Effector CD8-positive, alpha-beta T cell (primary cell): ENCODE measurements at places on chromosomes 3 and 15.

DNA sequence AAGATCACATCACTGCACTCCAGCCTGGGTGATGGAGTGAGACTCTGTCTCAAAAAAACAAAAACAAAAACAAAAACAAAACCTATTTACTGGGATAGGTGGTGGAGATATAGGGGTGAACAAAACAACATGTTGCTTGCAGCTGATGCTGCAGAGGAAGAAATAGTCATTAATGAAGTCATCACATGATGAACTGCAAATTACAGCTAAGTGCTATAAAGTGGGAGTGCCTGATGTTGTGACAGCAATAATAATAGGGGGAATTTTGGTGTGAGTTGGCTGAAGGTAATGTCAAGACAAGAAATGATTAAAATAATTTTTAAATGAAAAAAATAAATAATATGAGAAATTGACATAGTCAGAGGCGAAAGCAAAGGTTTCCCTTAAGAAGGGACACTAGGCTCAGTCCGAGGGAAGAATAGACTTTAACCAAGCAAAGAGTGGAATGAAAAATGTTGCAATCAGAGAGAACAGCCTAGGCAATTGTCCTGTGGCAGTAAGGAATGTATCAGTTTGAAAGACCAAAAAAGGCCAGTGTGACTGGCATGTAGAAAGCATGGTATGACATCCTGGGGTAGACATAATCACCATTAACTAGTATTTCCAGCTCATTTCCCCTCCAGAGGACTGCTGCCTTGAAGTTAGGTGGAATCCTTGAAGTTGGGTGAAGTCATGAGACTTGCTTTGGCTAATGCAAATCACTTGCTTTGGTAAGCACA is 14.7 kb upstream of the PIK3CB start:
- no peak for DNase-seq

GRCh38 chr3:141368062-141368924 is at the start of gene ZBTB38:
Gene ZBTB38, plus strand, starts transcription at chr3:141368504. Its CDS starts 73,885 bp downstream, at chr3:141442389.
- DNase-seq, result no peak

DNA sequence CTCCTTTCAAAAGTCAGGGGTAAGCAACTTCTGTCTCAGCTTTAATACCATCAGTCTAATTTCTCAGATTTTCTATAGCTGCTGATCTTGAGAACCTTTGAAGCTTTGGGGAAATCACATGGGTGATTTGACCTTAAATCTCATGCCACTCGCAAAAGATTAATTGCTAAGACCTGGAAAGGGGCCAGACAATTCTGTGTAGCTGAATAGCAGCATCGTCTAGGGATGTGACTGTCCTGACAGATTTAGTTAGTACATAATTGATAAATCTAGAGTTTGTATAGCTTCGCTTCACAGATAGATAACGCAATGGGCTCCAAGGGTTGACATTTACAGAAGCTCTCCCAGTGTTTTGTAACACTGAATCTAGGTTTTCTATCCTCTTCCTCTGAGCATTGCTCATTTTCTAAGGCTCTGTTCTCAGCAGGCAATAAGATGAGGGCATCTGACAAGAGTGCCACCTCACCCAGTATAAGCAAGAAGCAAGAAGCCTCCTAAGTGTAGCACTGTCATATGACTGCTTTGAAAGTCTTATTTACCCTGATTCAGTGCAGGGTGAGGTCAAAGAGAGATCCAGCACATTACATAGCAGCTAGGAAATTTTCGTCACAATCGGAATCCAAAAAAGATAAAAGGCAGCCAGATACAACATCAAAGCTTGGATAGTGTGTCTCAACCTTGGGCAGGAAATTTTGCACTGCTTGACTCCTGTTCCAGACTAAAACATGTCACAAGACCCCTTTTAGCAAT is 47.7 kb upstream of the DUT start:
- no peak for DNase-seq

GRCh38 chr15:58716027-58716426 is 33.5 kb downstream of the ADAM10 start:
- DNase-seq, result no peak

- no peak for DNase-seq
Observed at GRCh38 chr3:127408684-127409420, 121.0 kb upstream of the PRR20G start.

DNA sequence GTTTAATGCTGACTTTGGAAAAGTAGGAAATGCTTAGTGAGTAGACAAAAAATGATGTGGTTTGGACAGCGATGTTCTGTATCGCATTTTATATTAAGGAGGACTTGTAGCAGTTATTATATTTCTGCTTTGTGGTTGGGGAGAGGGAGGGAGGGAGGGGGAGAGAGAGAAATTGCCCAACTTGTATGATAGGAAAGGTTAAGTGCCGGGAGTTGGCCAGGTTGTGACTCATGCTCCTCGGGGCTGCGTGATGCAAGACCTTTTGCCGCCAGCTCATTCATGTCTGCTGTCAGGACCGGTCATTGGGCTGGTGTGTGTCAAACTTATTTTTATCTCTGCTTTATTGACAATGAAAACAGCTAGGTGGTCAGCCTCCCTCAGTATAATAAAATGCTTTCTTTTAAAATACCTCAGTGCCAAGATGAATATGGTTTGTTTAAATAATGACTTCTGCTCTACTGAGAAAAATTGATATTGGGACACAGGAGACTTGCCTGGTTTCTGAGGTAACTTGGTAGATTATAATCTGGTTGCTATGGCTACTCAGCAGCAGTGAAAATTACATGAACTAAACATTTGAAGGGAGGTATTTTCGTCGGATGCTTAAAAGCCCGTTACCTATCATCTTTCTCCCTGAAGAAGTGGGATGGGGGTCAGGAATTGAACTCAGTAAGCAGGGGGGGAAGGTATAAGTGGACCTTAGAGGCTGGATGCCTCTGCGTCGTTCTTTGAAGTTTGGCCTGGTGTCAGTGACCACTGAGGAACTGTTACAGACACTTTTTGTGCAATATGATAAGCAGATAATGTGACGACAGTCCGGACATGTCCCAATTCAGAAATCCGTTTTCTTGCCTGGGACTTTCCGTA is 90.7 kb downstream of the FNDC3B start:
- no peak for DNase-seq

GRCh38 chr15:85545752-85546151 is 165.3 kb downstream of the AKAP13 start:
- no peak for DNase-seq

DNA sequence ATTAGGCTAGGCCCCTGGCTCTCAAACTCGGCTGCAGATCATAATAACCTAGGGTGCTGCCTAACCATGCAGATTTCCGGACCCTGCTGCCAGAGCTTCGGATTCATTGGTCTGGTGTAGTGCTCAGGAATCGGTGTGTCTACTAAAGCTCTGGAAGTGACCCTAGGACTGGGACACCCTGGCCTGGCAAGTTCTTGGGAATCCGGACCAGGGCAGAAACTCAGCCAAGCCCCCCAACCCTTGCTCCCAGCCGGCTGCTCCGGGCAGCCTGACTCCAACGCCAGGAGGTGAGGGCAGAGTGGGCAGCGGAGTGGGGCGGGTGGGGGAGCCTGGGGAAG is 23.0 kb downstream of the IGDCC3 start:
- DNase-seq, result no peak
